ENCODE measurements at places on chromosomes 3 and 15.

DNA sequence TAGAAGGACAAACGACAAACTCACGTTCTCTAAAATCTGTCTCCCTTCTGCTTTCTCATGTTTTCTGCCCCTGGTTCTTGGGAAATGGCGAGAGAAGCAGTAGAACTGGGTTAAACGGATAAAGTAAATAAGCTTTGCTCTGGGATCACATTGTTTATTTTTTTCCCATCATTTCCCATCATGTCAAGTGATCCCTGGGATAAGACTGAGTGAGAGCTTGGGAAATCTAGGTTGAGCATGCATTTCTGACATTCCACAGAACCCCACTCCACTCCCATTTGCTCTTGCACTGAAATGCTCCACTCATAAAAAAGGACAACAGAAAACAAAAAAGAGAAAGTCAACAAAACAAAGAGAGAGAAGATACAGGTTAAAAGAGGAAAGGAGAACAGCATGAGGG, 69.1 kb downstream of the SEMA6D start:
- peak; percentile 0 for DNase-seq

- peak; percentile 1 for DNase-seq
Measured at GRCh38 chr3:96863129-96863740, 48.8 kb downstream of the EPHA6 start.

DNA sequence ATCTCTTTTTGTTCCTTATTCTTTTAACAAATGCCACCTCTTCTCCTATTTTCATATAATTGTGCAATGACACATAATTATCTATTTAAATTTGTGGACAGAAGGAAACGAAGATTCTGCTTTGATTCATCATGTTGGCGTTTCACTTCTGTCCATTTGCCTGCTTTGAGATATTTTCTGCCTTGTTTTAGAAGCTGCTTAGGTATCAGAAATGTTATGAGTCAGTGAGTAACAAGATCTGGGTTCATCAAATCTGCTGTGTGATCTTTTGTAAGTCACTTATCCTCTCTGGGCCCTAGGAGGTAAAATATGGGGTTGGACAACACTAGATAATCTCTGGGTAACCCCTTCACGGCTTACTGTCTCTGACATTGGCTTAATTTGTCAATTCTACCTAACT, 7.3 kb upstream of the MINDY4B start:
- no peak for DNase-seq

DNA sequence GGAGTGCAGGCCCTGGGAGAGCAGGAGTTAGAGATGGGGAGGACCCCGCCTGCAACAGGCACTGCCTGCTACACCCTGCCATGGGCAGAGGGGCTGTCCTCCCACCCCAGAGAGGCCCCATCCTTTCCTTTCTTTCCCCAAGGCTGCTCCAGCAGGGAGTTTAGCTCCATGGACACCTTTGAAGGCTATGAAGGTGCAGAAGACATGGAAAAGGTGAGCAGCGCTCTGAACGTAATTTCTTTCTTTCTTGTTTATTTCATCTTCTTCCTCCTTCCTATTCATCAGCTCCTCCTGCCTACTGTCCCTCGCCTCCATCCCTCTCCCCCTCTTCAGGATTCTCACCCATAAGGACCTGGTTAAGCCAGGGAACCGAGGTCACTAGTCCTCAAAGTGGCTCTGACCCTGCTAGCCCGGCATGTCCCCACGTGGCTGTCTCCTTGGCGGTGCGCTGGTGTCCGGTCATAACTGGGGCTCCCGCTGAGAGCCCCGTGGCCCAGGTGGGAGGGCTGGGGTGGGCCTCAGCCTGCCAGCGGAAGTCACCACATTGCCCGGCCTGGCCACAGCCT, 16.0 kb upstream of the ADIPOQ start:
- no peak for DNase-seq

DNA sequence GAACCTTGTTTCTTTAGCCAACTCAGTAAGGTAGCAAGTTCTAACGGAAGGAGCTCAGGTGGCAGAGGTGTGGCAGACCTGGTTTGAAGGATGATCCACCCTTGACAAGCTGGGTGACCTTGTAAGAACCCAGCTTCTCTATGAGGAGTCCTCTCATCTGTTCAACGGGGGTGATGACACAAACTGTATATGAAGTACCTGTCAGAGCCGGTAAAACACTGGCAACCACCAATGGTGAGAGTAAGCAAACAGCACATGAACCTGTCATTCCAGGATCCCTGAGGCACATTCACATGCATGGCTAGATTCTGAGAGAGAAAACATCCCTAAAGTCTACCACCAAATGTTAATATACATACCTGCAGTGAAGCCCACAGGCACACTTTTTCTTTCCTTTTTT, 2.4 kb downstream of the SCAP start:
- DNase-seq = no peak

DNA sequence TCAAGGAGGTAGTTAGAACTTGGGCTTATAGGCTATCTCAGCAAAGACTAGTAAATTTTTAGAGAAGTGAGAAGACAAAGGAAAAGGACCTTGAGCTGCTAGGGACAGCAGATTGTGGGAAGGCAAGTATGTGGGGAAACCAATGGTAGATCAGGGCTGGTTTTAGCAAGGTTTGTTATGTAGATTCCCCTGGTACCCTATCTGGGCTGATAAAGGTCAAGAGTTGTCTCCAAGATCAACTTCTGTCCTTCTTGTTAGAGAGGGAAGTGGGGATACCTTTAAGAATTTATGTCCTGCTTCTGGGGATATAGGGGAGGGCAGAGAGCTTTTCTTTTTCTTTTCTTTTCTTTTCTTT, 28.9 kb downstream of the KAT2B start:
- no peak for DNase-seq

DNA sequence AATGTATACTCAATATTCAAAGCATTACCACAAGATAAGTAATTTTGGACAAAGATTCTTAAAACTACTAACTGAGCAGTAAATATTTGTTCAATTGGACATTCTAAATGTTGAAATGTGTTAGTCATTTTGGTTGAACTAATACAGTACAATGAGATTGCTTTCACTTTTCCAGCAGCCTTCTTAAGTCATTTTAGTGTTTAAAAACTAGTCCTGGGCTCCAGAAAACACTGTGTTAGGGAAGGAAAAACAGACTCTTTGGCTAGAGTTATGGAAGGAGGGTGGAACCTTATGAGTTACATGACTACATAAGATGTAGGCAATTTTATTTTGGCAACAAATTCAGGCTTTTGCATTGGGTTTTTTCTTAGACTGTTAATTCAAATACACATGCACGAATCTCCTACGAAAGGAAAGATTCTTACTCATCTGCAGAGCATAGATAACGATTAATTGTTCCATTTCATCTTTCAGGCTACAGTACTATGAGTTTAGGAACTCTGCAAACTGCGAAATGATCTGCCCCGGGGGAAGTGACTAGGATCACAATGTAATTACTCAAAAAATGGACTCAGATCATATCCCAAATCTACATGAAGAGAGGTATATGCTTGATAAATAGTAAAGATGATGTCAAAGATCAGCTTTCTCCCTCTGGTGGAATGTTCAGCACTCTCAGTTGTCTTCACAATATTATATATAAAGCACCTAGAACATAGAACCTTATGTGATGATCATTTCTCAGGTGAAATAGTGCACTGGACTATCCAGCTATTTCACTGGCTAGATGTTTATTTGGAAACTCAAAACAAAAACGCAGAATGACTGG, 492.8 kb upstream of the MDFIC2 start:
- DNase-seq = peak; percentile 46

GRCh38 chr3:72316501-72317279, 531.6 kb downstream of the SHQ1 start:
- DNase-seq = no peak

GRCh38 chr15:70357453-70357852, 259.7 kb upstream of the TLE3 start:
- DNase-seq = no peak

DNA sequence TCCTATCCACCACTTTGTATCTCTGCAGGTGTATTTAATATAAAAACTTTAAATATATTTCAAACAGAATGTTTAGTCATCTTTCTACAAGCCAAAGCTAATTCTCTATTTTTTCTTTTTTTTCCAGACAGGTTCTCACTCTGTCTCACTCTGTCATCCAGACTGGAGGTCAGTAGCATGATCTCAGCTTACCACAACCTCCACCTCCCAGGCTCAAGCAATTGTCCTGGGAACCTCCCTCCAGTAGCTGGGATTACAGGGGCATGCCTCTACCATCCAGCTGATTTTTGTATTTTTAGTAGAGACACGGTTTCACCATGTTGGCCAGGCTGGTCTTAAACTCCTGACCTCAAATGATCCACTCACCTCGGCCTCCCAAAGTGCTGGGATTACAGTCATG, 202.6 kb downstream of the VGLL3 start:
- DNase-seq = peak; percentile 25

- DNase-seq = peak; percentile 61
Measured at GRCh38 chr3:114504941-114505628, 211.3 kb downstream of the TIGIT start.

DNA sequence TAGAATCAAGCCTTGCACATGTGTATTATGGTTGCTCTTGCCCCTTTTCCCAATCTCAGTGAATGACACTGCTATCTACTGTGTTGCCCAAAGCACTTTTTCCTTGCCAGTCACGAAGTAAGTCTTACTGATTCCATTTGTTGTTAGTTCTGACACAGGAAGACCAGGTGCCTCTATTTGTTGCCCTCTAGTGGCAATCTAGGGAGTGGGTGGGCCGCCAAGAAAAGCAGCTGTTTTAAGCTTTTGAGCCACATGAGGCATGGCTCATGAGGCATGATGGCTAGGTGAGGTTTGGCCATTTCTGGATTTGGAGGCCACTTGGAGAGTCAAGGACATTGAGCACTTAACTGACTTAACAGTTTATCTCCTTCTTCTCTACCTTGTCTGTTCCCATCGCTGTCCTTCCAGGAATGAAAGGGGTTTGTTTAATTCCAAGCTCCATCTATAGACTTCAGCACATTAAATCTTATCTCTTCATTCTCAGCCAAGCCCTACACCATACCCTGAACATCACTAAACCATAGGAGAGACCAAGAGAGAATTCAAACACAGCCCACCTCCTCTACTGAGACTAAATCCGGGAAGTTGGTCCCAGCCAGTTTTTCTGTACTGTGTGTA, 103.1 kb downstream of the HCN4 start:
- peak; percentile 56 for DNase-seq

DNA sequence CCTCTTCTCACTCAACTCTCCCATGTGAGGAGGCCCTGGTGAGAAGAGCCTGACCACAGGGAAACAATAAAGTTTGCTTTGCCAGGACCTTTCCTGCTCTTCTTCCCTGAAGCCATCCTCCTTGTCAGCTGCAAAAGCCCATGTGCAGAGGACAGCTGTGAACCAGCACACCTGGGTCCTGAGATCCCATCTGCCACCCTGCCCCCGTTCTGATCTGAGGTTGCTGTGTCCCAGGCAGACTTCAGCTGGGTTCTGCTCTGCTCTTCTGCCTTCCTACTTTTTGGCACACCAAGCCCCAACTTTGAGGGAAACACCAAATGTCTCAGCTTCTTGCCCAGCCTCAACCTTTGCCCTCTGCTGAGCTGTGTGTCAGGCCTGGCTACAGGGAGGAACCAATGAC, 595.1 kb upstream of the ARPP21 start:
- no peak for DNase-seq

DNA sequence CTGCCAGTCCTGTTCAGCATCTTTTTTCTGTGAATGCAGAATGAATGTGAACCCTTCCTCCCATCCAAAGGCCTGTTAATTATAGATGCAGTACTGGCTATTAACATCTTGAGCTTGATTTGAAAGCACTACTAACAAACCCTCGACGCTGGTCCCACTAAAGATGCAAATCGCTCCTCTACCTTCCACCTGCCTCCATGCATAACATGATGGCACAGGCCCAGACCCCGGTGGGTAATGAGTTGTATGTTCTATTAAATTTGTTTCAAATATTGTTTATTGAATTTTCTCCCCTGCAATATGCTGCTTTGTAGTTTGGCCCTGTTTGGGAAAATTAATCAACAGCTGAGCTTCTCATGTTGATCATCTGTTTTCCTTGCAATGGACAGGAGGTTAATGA, 69.3 kb downstream of the RAB11A start:
- DNase-seq = no peak

GRCh38 chr3:149489060-149489690, 14.7 kb downstream of the TM4SF4 start:
- no peak for DNase-seq

GRCh38 chr3:47520756-47521155, 7.2 kb upstream of the ELP6 start:
- DNase-seq = no peak

- DNase-seq = peak; percentile 95
Measured at GRCh38 chr15:65049418-65049840, 4.2 kb downstream of the SLC51B start.

DNA sequence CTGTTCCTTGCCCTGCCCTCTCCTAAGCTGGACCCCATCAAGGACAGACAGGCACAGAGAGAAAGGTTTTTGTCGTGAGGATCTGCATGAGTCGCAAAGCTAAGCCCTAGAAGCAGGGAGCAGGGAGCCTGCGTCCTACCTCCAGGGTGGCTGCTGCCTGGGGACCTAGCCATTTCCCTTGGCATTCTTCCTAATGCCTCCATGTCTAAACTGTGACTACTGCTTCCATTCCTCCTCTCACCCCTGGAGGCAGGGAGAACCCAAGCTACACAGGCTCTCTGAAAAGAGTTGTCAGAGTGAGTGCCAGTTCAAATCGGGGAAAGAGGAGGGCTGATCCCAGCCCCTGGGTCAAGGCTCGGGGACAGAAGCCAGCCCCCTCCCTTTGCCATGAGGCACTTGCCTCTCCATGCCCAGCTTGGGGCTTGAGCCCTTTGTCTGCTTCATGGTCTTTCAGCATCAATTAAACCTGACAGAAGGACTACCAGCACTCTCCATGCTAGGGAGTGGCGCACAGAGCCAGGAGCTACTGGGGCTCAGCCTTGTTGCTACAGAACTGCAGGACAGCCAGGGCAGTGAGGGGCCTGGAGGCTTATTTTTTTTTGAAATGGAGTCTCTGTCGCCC, 2.4 kb downstream of the GCHFR start:
- peak; percentile 75 for DNase-seq

DNA sequence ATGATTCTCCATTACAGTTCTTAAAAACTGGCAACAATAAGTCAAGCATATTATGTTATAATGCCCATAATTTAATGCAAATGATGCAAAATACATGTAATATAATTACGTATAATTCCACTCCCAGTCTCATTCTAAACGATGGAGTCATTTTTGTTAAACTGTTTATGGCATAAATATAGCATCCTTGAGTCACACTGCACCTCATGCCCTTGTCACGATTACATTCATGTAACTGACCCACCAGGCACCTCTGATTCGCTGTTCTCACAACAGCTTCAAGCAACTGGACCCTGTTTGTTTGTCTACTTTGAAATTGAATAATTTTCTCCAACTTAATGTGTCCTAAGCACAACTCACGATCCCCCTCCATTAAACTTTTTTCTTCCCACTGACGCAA, 148.0 kb upstream of the LRTM1 start:
- peak; percentile 17 for DNase-seq

- DNase-seq = no peak
Measured at GRCh38 chr3:7813365-7813764, 688.3 kb upstream of the LMCD1 start.

DNA sequence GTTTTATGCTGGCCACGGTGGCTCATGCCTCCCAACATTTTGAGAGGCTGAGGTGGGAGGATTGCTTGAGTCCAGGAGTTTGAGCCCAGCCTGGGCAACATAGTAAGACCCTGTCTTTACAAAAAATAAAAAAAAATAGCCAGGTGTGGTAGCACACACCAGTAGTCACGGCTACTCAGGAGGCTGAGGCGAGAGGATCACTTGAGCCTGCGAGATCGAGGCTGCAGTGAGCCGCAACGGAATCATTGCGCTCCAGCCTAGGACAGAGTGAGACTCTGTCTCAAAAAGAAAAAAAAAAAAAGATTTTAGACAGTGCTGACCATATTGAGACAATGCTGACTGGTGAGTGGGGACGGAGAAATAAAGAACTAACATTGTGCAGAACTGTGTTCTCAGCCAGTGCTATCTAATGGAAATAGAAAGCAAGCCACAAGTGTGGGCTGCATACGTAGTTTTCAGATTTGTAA, 67.2 kb downstream of the ST6GAL1 start:
- DNase-seq = no peak
